Naive thymus-derived CD4-positive, alpha-beta T cell (primary cell): ENCODE measurements at places on chromosomes 1 and 21. TPM values are rescaled to one million over a fixed set of nuclear protein-coding genes. Genes with fewer than 3 reads are reported as not detected.
A peak's percentile ranks its signal among the peaks of the same experiment; 100 is the strongest.

GRCh38 chr1:234310460-234310817, 62.8 kb upstream of the COA6 start:
- no peak for DNase-seq

DNA sequence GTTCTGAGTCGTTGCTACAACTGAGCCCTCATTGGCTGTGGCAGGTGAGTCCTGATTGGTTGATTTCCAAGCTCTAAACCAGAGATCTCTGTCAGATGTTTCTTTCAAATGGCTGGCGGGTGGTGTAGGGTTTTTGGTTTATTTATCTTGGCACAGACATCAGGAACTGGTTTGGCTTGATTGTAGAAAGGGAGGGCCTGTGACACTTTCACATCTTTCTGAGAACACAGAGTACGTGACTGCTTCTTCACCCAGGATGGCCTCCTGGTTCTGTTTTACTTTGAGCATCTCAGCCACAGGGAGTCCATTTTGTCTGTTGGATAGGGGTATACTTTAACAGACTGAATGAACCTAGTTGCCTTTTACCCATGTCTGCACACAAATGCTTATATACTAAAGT, 89.4 kb upstream of the GPR52 start:
- DNase-seq: no peak

Gene CBS
- not detected for total RNA-seq

Gene FCAMR
- not detected in 2 replicates for total RNA-seq

Gene KRTAP10-8
- total RNA-seq: not detected

Gene SEMA4A
- total RNA-seq: 2.7 TPM

Gene CD1B
- total RNA-seq: not detected

Gene C1QB
- 2.4 TPM for total RNA-seq

Gene LCE1E
- not detected for total RNA-seq

Gene B4GALT2
- total RNA-seq: 1.9 TPM

DNA sequence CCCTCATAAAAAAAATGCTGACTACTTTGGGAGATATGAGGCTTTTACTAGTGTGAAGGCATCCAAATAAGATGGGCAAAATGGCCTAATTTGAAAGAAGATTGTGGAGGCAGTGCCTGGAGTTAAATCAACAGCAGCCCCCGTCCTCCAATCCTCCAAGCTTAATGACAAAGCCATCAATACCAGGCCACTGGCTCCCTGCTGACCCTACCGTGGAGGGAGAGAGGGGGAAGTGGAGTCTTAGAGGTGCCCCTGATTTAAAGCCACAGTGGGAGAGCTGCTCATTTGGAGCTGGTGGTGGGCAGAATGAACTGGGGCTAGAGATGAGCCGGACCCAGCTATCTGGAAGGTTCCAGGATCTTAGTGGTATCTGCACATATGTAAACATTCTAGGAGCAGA, 24.3 kb upstream of the KNCN start:
- DNase-seq: no peak

- DNase-seq: no peak
Observed at GRCh38 chr1:167950569-167950968, 13.7 kb upstream of the MPC2 start.

DNA sequence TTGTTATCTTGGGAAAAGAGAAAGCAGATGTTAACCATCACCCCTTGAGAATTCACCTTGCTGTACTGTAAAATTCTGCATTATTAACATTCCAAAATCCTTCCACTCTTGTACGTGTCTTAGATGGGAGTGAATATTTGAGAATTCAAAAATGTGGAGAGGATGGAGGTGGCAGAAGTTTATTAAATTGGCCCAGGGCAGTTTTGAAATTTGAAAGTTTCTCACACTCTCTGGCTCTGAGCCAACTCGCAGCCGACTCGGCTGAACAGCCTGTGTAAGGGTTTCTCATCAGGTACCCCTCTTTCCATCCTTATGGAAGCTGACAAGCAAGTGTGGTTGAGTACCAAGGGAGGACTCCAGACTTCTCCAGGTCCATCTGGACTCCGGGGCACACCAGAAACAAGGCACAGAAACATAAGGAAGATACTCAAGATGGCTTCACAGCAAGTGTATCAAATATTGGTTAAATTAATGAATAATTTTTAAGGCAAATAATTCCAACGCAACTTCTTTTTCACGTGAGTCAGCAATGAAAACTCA, 45.1 kb downstream of the RRAGC start:
- DNase-seq: no peak

Gene TMEM200B
- not detected in 2 replicates for total RNA-seq

- DNase-seq: no peak
Observed at GRCh38 chr1:158799689-158800088, 18.7 kb upstream of the OR6N2 start.

Gene PRR9
- total RNA-seq: not detected in 2 replicates

DNA sequence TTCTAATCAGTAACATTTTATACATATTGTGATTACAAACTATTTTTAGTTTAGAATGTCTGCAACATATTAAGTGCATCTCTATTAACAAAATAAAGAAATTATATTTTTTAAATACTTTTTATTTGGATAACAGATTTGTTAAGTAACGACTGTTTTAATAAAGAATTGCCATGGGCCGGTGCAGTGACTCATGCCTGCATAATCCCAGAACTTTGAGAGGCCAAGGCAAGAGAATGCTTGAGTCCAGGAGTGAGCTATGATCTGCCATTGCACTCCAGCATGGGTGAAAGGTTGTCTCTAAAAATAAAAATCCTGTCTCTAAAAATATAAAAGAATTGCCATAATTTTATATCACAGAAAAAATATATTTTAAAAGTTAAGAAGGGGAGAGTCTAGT, 4.1 kb downstream of the LRRIQ3 start:
- DNase-seq: no peak

DNA sequence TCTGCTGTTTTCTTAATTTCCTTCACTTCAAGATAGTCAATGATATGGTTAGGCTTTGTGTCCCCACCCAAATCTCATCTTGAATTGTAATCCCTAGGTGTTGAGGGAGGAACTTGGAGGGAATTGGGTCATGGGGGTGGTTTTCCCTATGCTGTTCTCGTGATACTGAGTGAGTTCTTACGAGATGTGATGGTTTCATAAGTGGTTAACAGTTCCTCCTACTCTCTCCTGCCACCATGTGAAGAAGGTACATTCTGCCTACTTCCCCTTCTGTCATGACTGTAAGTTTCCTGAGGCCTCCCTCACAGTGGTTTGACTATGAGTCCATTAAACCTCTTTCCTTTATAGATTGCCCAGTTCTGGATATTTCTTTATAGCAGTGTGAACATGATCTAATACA, 74.0 kb upstream of the SAMSN1 start:
- DNase-seq: peak; percentile 23

DNA sequence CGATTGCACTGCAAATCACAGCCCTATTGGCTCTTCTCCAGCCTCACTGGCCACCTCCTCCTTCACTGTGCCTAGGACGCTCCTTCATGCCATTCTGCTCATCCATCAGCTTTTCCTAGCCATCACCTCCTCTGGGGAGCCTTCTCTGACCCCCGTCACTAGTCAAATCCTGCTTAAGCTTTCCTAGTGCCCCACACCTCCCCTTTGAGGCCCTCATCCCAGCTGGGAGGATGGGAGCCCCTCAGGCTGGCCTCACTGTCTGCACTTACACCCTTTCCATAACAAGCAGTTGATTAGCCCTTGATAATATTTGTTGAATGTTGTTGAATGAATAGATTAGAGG, 50.7 kb downstream of the KLHDC7A start:
- DNase-seq: no peak

DNA sequence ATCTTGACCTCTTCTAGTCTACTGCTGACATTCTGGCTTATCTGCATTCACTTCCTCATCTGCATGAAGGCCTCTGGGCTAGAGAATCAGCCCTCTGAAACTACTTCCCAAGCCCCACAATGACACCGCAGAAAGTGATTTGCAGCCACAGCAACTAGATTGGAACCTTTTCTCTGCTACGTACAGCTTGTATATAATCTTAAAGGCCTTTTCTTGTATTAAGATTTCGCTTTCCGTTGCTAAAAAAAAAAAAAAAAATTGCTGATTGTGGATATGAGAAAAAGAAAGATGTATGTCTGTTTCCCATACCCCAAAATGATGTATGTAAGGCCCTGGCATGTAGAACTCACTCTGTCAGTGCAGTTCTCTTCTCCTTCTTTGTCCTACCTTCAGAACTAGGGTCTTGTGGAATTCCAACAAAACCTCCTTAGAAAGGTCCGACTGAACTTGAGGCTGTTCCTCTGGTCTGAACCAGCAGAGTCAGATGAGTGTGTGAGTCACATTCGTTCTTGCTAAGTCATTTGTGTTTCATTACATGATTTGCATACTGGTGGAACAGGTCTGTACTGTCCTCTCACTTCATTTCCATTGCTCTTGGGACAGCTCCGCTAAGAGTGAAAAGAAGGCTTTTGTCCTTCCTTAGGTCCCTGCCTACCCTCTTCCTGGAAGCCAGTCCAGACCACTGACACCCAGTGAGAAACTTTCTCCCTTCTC, 62.7 kb downstream of the PLPP3 start:
- DNase-seq: no peak

Gene PLA2G2F
- total RNA-seq: not detected in 2 replicates

- no peak for DNase-seq
Observed at GRCh38 chr1:199264283-199264682, 625.4 kb downstream of the PTPRC start.

DNA sequence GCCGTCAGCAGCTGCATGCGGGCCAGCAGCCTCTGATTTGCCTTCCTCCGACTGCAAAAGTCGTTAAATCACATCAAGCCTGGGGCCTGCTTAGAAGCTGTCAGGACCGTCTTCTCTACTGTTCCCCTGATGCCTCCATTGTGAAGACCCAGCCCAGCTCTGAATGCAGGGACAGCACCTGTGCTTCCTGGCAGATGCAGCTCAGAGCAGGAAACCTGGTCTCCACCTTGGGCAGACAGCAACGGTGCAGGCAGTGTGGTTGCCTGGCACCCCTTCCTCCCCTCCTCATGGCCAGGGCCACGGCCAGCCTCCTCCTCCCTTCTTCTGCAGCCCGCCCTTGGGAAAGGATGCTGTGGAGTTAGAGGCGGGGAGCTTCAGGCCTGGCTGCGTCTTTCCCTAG, 92.3 kb upstream of the COL6A1 start:
- DNase-seq: peak; percentile 23

GRCh38 chr21:15617964-15618363, 111.8 kb upstream of the USP25 start:
- no peak for DNase-seq

Gene RGS13
- total RNA-seq: not detected

DNA sequence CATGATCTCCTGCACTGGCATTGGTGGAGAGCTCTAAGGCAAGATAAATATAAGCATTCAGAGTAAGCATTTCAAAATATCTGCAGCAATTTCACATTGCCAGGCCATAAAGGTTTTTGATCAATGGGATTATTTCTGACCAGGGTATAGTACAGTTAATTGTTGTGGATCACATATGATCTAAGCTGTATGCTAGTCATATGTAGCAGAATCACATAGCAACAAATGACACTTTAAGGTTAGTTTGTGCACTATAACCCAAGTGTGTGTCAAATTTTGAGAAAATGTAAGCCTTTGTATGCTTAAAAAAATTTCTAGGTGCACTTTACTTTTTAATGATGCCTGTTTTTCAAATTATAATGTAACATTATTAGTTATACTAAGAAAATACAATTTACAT, 386.0 kb upstream of the ADAMTS5 start:
- no peak for DNase-seq

DNA sequence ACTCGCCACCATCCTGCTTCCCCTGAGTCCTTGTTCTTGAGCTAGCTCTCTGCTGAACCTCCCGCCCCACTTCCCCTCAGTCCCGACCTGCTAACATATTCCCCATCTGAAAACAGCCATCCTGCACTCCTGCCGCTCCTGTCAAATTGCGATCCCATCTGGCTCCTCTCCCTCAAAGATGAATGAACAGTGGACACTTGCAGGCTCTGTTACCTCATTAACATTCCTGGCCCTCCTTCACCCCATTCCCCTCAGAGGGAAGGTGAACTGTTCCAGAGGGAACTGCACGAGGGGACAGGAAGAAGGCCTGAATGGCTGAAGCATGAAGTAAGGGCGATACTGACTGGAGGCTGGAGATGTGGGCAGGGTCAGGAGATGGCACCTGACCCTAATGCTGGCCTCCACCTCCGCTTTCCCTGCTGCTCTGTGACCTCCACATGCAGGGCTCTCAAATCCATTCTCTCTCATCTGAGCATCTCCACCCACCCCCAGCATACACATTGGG, 7.4 kb upstream of the CELSR2 start:
- no peak for DNase-seq

Gene CHD1L
- total RNA-seq: 26.4 TPM

GRCh38 chr1:201015551-201016091, 7.9 kb downstream of the KIF21B start:
- no peak for DNase-seq

GRCh38 chr1:206577626-206578025, 34.6 kb downstream of the EIF2D start:
- DNase-seq: no peak

- no peak for DNase-seq
Observed at GRCh38 chr1:37157634-37158033, 123.3 kb upstream of the GRIK3 start.

DNA sequence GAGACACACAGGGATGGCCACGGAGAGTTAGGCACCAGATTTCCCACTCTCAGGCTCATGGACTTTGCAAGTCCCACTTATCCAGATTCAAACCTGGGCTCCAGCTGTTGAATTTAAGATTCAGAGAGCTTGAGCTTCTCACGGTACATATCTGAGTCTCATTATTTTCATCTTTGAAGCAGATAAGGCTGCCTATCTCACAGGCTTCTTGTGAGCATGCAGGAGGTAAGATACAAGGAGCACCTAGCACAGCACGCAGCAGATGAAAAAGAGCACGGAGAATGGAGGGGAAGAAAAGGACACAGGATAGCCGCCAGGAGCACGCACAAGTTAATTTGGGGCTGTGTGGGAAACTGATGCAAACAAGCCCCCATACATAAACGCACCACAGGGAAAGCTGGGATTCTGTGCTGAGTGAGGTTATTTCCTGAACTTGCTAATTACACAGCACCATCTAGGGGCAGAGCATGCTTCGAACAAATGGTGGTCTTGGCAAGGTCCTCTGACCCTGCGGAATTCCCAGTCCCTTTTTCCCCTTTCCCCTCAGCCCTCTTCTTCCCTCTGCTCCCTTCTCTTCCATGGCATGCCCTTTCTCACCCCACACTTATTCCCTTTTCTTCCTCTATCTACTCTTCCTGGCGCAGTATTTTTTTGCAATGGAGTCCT, 134.7 kb upstream of the VANGL1 start:
- DNase-seq: no peak

GRCh38 chr21:42833439-42833815, 45.9 kb downstream of the WDR4 start:
- peak; percentile 55 for DNase-seq

Gene ZP4
- not detected for total RNA-seq
